Aorta (tissue), 5 donors: ENCODE measurements at places on chromosomes 6 and 20.

GRCh38 chr6:33905071-33905609, 101.3 kb upstream of the MLN start:
- no peak for DNase-seq

DNA sequence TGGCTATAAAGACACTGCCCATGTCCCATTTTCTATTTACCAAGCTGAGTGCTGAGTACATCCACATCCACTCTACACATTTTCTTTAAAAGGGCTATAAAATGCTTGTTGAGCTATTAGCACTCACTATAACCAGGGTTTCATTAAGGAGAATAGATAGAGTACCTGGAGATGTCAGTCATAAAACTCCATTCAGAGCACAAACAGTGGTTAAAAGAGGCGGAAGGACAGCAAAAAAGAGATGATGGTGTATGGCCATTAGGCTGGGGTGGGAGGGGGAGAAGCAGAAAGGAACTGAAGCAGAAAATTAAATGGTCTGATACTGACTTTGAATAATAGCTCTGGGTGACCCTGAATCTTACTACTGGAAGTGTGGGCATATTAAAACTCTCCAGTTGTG, 609.9 kb upstream of the MAP3K7 start:
- no peak for DNase-seq

- no peak for DNase-seq
These were observed 80.5 kb upstream of the TPD52L1 start for GRCh38 chr6:125073071-125073470.

GRCh38 chr6:130575971-130576370, 210.2 kb downstream of the TMEM200A start:
- DNase-seq = no peak

GRCh38 chr20:37445041-37445440, 76.0 kb upstream of the NNAT start:
- no peak for DNase-seq

DNA sequence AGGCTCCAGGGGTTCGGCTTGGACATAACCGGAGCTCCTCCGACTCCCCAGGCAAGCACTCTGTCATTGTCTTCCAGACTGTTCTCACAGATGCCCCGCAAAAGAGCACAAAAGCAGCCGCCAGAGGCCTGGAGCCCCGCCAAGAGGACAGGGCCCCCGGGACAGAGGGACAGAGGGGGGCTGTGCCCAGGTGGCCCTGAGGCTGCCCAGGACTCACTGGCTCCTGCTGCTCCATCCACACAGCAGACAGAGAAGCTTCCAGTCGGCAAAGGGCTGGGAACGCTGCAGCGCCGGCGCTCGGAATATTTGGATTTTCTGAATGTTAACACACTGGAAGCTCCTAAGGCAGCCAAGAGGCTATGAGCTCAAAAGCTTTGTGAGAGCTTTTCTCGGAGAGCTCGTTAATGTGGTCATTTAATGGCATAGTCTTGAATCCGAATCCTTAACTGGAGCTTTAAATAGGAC, 68.0 kb upstream of the QKI start:
- DNase-seq = no peak

DNA sequence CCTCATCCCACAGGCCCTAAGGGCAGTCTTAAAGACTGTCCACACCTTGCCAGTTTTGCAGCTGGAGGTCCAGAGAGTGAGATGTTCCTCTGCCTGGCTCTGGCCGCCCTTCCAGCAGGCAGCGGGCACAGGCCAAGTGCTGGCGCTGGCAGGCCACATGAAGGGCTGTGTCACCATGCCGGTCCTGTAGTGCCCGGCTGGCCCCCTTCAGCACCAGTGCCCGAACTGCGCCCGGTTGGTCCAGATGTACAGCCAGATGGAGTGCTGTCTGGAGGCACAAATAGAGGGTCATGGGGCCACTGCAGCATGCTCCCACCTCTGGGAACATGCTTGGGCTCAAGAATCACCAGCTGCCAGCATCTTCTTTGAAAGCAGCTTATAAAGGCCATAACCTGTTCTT, 3.8 kb downstream of the NFKBIE start:
- no peak for DNase-seq

GRCh38 chr6:54132587-54132986, 21.3 kb downstream of the MLIP start:
- DNase-seq = no peak

DNA sequence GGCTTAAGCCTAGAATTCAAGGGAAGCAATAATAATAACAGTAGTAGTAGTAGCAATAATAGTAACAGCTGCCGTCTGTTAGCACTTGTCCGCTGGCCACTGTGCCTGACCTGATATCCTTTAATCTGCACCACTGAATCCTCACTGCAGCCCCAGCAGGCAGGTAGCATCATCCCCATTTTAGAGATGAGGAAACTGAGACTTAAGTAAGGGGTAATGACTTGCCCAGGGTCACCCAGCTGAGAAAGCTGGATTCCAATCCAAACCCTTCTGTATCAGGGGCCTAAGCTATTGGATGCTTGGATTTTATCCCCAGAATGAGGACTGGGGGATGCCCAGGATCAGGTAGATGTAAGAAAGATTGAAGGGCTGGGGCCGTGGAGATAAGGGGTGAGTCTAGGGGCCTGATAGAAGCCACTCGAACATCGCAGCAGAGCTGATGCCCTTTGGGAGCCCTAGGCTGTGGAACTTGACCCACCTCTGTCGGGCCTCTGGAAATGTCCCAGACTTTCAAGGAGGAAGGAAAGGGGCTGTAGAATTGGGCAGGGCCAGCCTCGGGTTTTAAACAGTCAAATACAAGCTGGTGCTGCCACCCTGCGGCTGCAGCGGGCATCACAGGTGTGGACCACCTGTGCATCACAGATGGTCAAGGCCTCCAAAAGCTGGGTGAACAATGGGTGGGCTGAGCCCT, 102.1 kb upstream of the MYL9 start:
- DNase-seq = peak; percentile 75

- DNase-seq = no peak
These were observed 94.7 kb upstream of the SLC2A12 start for GRCh38 chr6:134147034-134147533.

- no peak for DNase-seq
These were observed 89.2 kb downstream of the ARID1B start for GRCh38 chr6:156866220-156867015.
